ENCODE measurements at places on chromosomes 16 and 17.
A peak's percentile ranks its signal among the peaks of the same experiment; 100 is the strongest.

DNA sequence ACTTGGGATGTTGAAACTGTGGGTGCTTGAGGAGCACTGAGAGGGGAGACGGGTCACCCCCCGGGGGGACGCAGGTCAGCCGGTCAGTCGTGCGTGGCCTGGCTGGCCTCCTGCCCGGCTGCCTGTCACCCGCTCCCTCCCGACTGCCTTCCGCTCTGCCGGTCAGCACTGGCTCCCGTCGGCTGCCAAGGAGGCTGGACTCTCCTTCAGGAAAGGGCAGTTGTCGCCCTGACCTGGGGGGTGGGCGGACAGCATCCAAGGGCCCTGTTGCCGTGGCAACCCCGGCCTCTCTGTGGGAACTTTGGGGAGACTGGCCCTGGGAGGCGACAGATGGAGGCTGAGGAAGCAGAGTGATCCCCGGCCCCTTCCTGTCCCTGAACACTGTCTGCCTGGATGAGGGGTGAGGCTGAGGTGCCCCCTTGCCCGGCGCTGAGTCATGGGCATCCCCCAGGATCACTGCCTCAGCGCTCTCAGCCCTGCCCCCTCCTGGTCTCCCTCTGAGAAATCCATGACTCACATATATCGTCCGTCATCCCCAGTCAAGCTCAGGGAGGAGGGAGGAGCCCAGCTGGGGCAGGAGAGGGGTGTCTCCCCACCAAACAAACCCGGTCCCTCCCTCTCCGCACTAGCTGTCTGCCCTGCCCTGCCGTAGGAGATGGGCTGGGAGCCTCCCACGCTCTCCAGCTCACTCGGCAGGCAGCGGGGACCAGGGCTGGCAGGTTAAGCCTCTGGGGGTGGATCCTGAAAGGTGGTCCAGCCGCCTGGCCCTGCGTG, at the start of gene ADGRG1:
Gene ADGRG1, plus strand, starts transcription at position 623 of the 774 bp plus-strand sequence. CDS start 21,658 bp downstream, outside the sequence.
- DNase-seq, result peak; percentile 96

DNA sequence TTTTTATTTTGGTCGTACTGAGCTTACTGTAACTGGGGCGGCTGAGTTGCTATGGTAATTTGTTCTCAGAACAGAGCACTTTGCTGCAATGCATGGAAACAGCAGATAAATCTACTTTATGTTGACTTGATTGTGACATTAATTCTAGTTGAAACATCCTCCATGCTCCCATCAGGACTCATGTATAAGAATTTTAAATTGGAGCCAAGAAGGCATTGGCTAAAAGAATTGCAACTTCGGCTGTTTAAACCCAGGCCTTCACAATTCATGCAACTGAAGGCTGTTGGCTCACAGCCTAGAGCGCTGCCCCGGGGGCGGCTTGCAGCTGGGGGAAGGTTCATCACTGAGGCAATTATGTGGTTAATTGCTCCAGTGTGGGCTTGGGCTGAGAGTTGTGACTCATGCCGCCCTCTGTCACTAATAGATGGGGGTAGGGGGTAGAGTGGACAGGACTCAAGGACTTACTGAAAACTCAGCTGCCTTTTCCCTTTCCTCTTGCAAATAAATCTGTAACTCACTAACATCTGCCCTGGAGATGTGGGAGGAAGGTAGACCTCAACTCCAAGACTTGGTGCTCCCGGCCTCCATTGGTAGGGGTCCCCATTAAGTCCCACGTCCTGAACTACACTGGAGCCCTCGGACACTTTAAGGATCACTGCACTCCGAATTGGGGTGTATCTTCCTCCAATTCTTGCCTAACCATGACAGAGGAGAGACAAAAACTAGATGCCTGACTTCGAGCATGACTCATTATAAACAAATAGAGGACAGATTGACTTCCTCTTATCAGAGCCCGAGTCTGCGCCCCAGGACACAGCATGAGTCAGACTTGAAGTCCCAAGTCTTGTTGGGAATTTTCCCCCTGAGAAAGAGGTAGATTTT, 37.5 kb downstream of the ERCC4 start:
- DNase-seq, result peak; percentile 99

GRCh38 chr17:49197346-49197998, 12.9 kb downstream of the GNGT2 start:
- DNase-seq, result no peak

GRCh38 chr16:58855291-58855863, 121.3 kb upstream of the GOT2 start:
- no peak for DNase-seq

DNA sequence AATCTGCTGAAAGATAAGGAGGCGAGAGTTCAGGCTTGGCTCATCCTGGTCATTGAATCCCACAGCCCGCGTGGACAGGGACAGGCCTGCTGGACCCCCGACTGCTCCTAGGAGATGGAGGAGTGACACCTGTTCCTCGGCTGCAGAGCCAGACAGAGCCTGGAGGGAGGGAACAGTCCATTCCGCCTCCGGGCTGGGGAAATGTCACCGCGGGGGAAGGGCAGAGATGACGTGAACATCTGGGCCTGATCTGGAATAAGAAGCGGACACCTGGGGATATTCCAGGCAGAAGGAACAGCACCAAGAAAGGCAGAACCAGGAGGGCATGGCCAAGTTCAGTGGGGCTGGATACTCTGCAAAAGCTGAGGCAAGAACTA, 1.5 kb downstream of the ZNF747 start:
- DNase-seq, result no peak

DNA sequence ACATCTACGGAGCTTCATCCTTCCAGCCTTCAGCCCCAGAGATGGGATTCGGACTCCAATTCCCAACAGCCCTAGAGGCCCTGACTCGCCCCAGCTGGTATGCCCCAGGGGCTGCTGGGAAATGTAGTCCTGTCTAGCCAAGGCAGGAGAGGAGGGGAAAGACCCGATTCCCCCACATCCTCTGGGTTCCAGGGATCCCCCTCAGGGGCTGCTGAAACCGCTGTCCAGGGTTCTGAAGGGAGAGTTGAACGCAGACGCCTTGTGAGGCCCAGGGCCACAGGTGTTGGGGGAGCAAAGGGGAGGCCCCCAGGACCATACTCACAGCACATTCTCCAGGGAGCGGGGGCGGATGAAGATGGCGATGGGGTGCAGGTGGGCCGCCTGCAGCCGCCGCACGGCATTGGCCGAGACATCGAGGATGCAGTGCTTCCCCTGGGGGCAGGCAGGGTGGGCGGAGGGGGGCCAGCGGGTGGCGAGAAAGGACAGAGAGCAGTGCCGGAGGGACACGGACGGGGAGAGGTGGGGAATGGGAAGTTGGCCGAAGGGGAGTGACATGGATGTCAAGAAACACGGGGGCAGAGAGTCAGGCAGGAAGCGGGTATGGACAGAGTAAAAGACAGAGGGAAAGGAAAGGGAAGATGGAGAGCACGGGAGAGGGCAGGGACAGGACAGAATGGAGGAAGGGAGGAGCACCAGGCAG, 12.6 kb upstream of the ASGR1 start:
- DNase-seq, result no peak

GRCh38 chr17:15414532-15415306, 52.7 kb downstream of the CDRT4 start:
- no peak for DNase-seq

DNA sequence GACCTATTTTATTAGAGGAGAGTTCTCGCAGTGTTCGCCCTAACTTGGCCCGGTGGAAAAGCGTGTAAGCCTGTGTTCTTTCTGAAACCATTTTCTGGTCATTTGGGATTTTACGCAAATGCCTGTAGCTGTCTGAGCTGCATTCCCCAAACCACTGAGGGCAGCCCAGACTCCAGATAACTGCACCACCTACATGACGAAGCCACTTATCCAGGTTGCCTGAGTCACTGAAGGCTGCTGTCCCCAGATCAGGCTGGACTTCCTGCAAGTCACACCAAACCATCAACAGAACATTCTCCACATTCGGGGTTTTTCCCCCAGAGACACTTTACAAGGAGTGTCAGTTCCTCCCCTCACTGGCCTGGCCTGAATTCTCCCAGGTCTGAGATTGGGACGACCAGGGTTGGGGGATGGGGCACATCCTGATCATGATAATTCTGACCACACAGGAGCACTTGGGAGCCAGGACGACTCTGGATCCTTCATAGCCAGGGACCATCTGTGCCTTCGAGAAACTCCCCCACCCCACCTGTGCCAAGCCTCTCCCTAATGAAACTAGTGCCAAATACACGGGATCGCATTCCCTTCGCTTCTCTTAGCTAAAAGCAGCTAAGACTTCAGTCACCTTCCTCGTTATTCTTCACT, 2.3 kb downstream of the RPRML start:
- no peak for DNase-seq

DNA sequence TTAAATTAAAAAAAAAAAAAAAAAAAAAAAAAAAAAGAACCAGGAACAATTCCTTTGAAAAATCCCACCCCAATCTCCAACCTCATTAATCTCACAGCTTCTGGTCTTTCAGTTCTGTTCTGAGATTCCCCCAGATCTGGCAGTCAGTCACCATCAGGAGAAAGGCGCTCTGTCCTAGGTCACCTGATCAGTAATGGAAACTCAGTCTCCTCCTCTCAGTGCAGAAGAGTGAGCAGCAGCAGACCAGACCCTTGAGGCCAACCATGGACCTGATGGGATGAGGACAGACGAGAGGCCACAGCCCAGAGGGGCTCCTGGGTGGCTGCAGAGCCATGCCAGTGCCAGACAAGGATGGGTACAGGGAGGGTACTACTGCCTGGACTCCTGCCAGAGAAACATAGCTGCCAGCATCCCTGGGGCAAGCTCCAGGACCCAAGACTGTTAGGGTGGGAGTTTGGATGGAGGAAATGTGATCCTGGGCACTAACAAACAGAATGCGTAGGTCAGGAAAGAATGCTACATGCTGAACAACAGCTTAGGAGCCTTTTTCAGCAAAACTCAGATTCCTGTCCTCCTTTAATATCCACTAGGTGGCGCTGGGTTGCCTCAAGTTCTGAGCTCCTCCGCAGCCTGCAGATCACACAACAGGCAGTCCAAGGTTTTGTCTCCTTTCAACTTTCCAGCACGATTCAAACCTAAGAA, 28.7 kb downstream of the MPG start:
- peak; percentile 88 for DNase-seq

GRCh38 chr17:77427391-77427991, 286.7 kb downstream of the SEC14L1 start:
- peak; percentile 85 for DNase-seq

- no peak for DNase-seq
These were observed 5.8 kb downstream of the CRHR1 start for GRCh38 chr17:45789874-45790273.
